ENCODE measurements at places on chromosomes 6 and 20.

- DNase-seq = peak; percentile 46
These were observed 70.0 kb downstream of the SNX5 start for GRCh38 chr20:17898548-17898994.

DNA sequence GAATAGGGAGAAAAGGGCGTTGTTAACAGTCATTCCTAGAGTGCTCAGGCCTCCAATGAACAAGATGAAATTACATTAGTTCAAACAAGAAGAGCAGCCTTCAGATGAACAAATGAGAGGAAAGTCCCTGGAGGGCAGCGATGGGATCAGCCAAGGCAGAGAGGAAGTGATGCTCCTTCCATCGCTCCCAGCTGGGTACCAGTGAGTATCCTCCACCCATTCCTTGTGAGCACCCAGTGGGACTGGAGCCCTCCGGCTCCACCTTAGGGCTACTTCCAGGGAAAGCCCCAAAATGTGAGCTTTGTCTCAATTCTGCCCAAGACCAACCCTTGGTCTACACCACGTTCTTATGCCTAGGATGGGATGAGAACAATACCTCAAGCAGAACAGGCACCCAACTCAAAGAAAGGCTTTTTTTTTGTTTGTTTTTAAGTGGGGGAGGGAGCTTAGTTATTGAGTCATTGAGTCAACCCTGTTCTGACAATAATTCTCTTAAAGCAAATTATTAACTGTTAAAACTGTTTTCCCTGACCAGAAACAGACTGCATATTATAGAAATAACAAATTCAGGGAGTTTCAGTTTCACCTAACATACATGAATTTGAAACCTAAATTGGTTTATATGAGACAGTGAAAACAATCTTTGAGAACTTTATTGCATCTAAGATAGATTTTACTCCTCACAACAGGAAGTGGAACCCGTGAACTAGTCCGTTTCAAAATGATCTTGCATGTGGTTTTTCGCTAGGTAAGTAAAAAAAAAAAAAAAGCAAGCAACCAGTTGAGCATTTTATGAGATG lies 106.9 kb downstream of the IPCEF1 start:
- DNase-seq = no peak

GRCh38 chr6:110823146-110823545 lies 7.9 kb upstream of the CDK19 start:
- DNase-seq = no peak

GRCh38 chr6:149152521-149152920 lies 165.0 kb upstream of the TAB2 start:
- no peak for DNase-seq

DNA sequence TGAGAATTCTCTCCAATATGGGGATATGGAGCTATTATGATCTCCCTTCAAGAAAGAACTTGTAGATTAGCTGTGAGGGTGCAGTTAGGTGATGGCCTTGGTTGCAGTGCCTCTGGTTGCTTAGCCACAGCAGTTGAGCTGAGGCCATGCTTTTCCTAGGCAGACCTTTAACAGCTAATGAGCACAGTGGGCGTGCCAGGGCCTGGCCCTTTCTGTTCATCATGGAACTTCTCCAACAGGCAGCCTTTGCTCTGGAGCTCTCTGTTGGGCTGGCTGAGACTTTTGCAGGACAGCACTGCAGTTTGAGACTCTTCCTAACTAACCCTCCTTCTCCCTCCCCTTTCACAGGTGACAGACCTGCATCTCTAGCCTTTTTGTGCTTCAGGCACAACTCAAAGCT lies 39.7 kb upstream of the TMEM170B start:
- DNase-seq = no peak

- DNase-seq = no peak
These were observed 246.7 kb downstream of the MAFB start for GRCh38 chr20:40442181-40442963.

- no peak for DNase-seq
These were observed 67.5 kb downstream of the PKHD1 start for GRCh38 chr6:52019881-52020280.

- no peak for DNase-seq
These were observed 16.8 kb upstream of the SNX9 start for GRCh38 chr6:157806131-157806855.

DNA sequence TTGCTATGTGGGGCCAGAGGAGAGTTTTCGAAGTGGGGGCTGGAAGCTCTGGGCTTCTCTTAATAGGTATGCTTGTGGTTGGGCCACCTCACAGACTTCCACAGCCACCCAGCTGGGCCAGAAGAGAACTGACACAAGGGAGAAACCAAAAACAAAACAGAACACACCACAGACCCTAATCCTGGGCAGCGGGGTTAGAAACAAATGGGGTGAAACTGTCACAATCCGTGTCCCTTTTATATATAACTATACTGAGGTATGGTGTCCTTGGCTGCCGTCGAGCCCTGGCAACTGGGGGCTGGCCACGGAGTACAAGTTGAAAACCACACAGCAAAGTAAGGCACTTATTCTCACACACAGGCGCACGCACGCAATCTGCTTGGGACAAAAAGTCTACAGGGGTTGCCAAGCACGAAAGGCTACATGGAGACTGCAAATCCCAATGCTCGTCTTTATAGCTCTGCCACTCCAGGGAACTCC lies 78.3 kb downstream of the TRAM2 start:
- no peak for DNase-seq

- DNase-seq = no peak
These were observed 4.8 kb downstream of the TBPL1 start for GRCh38 chr6:133957780-133958242.

GRCh38 chr6:31822036-31822821 lies 5.3 kb upstream of the HSPA1B start:
- DNase-seq = peak; percentile 61

- DNase-seq = no peak
These were observed 16.1 kb downstream of the ZC2HC1B start for GRCh38 chr6:143880412-143880811.

GRCh38 chr6:45710304-45710821 lies 305.3 kb downstream of the CLIC5 start:
- no peak for DNase-seq

GRCh38 chr6:130065609-130066156 lies 47.3 kb downstream of the L3MBTL3 start:
- no peak for DNase-seq

GRCh38 chr6:150813319-150813992 lies 52.0 kb upstream of the MTHFD1L start:
- DNase-seq = no peak

- no peak for DNase-seq
These were observed 835 bp downstream of the PRR18 start for GRCh38 chr6:166307082-166308032.

GRCh38 chr6:13277231-13277630 lies 51.1 kb downstream of the TBC1D7 start:
- no peak for DNase-seq

DNA sequence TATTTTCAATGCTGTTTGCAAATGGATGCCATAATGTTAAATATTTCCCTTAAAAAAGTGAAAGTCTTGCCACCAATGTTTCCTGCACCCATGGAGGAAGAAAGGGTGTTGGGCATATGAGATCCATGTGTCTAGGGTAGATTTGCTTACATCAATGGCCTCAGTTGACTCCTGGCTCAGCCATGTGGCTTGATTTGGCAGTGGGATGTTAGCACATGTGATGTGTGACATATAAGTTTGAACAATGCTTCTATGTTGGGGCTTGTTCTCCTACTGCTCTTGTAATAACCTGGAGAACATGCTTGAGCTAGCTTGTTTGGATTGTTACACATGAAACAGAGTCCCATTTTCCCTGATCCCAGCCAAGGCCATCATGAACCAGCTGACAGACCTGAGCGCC lies 187.6 kb downstream of the SCP2D1 start:
- DNase-seq = no peak

- DNase-seq = no peak
These were observed 151.6 kb downstream of the PRIM2 start for GRCh38 chr6:57469072-57469471.

DNA sequence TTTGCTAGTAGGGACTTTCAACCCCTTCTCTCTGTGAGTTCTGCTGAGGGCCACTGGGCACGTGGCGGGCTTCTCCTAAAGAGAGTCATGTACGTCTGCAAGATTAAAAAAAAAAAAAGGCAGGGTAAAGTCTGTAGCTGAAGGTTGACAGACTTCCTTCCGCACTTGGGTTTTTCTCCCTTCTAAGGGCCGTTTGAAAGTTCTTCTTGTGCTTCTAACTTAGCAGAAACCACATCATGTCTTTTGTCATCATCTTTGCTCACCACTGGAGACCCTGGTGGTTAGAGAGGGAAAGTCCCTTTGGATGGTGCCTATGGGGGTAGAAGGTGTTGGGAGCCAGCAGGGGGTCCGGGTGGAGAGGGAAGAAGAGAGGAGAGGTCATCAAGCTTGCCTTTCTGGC lies 31.4 kb downstream of the PRDM1 start:
- no peak for DNase-seq

DNA sequence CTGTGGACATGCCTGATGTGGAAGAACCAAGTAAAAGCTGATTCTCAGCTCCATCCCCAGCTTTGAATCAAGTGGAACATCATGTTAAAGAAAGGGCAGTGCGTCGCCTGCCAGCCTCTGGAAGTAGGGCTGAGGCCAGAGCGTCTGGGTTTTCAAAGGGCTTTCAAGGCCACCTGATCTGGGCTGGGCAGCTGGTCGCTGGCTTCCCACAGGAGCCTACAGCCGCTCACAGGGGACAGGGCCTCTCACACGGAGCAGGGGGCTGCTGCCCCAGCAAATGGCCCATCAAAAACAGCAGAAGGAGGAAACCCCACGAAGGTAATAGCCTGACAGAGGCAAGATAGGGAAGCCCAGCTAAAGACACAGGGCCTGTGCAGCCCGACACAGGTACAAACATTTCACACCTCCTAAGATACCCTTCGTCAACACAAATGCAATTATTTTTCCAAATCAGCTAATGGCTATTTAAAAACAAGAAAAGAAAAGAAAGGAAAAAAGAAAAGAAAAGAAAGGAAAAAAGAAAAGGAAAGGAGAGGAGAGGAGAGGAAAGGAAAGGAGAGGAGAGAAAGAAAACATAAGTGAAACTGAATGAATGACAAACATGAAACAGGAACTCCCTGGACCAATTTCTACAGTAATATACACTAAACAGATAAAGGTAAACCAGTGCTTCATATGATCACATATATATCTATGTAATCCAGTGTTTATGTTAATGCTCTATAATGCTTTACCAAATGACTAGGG lies 24.8 kb downstream of the RRBP1 start:
- DNase-seq = no peak

DNA sequence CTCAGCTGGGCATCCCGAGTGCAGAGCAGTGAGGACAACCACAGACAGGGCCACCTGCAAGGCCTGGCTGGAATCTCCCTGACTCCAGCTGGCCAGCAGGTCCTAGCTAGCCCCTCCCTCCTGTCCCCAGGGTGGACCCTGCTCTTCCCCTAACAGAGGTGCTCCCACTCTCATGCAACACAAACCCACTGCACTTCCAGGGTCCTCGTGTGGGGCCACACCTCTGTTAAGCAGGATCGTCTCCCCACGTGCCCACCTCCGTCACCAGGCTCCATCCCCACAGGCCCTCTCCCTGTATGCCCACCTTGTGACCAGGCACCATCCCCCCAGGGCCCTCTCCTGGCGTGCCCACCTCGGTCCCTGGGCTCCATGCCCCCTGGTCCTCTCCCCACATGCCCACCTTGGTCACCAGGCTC lies 17.3 kb downstream of the TAF4 start:
- DNase-seq = no peak

DNA sequence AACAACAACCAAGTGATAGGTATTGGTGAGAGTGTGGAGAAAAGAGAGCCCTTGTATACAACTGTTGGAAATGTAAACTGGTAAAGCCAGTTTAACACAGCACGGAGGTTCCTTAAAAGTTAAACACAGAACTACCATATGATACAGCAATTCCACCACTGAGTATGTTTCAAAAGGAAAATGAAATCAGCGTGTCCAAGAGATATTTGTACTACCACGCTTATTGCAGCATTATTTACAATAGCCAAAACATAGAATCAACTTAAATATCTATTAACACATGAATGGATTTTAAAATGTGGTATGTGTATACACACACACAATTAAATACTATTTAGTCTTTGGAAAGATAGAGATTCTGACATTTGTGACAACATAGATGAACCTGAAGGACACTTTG lies 1.1 kb downstream of the PTCHD4 start:
- no peak for DNase-seq

DNA sequence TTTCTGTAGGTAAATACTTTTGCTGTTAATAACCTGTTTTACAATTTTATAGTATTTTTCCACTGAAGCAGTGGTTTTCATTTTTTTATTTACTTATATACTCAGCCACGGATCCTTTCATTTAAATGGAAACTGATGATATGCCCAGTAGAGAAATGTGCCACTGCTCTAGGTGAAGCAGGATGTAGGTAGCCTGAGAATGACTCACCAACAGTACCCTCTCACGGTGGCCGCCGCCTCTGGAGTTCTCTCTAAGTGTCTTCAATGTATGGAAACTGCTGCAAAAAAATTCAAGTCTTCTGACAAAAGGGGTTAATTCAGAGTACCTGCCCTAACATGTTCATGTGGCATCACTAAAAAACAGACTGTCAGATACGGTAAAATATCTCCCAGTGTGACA lies 6.4 kb downstream of the EYA4 start:
- no peak for DNase-seq

DNA sequence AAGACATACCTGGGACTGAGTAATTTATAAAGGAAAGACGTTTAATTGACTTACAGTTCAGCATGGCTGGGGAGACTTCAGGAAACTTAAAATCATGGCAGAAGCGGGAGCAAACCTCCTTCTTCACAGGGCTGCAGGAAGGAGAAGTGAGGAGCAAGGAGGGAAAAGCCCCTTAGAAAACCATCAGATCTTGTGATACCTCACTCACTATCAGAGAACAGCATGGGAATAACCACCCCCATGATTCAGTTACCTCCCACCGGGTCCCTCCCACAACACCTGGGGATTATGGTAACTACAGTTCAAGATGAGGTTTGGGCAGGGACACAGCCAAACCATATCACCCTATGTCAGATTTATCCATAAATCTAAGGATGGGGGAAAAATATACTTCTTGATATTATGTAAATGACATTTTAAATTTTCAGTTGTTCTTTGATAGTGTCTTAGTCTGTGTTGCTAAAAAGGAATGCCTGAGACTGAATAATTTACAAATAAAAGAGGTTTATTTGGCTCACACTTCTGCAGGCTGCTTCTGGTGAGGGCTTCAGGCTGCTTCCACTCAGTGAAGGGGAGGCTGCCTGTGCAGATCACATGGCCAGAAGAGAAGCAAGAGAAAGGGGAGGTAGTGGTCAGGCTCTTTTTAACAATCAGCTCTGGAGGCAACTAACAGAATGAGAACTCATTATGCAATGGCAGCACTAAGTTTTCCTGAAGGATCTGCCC lies 1.2 kb upstream of the MCM9 start:
- DNase-seq = no peak

DNA sequence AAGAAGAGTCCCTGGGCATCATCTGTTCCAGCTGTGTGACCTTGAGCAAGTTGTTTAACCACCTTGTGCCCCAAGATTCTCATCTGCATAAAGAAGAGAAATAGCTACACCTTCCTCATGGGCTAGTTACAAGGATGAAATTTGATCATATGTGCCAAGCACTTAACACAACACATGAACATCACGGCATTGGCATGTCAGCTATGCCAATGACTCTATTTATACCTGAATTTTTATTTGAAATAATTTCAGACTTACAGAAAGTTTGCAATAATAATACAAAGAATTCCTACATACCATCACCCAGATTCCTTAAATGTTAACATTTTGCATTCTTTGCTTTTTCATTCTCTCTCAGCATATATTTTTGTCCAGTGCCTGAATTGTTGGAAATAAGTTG lies 21.0 kb upstream of the TCF15 start:
- DNase-seq = no peak

GRCh38 chr6:154337406-154338005 lies 19.1 kb downstream of the IPCEF1 start:
- no peak for DNase-seq
